Cardiac ventricle fibroblast (primary cell): ENCODE measurements at places on chromosomes 4 and X. TPM values are rescaled to one million over a fixed set of nuclear protein-coding genes. Genes with fewer than 3 reads are reported as not detected.

Gene FGD1
- total RNA-seq, result 12.7 and 16.8 TPM in 2 replicates

Gene FAT4
- total RNA-seq, result 22.4 and 24.1 TPM in 2 replicates

Gene STARD8
- total RNA-seq, result 0.98 and 1.7 TPM in 2 replicates

Gene TIGD4
- 0.06 and 0.24 TPM in 2 replicates for total RNA-seq

Gene PNMA6F
- total RNA-seq, result not detected in 2 replicates

Gene PFKFB1
- not detected in 2 replicates for total RNA-seq

Gene ADH6
- 0.56 TPM in 1 of 2 replicates, not detected in the other for total RNA-seq

Gene SYP
- total RNA-seq, result 0.19 and 0.78 TPM in 2 replicates

Gene GRIA3
- total RNA-seq, result 0.20 and 0.69 TPM in 2 replicates
